ENCODE measurements at places on chromosomes 4 and X. TPM values are rescaled to one million over a fixed set of nuclear protein-coding genes. Genes with fewer than 3 reads are reported as not detected.

- peak; percentile 44 for DNase-seq
Observed at GRCh38 chrX:48035891-48036290, 29.1 kb downstream of the SPACA5 start.

DNA sequence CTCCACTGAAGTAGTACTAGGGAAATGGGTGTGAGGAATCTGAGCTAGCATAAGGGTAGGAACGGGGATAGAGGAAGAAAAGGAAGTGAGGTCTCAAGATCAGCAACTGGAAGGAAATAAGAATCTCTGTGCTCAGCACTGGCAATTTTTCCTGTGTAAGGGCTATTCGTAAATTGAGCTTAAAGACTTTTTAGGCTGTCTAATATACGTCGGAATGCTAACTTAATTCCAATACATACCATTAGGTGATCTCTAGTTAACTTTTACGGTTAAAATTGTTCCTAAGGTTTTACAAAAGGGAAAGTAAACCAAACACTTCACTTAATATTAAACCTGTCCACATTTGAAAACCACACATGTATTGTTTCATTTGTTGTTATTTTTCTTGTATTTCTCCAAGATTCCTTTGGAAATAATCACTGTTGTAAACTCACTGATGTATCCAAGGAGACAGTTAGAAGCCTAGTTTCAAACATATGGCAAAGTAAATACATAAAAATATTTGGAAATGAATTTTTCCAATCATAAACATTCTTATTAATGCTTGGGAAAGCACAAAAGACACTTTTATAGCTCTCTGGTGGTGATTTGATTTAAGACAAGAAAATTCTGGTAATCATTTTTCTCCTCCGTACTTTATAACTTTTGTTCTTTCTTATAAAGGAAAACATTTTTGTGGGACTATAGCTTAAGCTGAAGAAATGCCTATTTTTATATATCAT, 28.1 kb upstream of the HPGDS start:
- DNase-seq: no peak

GRCh38 chrX:56798866-56799758, 70.1 kb downstream of the NBDY start:
- DNase-seq: no peak

GRCh38 chr4:27764526-27764837, 903.8 kb downstream of the STIM2 start:
- no peak for DNase-seq

- DNase-seq: no peak
Observed at GRCh38 chr4:20493761-20494353, 206.4 kb upstream of the PACRGL start.

ZXDA gene
- 5.7 TPM for total RNA-seq

DNA sequence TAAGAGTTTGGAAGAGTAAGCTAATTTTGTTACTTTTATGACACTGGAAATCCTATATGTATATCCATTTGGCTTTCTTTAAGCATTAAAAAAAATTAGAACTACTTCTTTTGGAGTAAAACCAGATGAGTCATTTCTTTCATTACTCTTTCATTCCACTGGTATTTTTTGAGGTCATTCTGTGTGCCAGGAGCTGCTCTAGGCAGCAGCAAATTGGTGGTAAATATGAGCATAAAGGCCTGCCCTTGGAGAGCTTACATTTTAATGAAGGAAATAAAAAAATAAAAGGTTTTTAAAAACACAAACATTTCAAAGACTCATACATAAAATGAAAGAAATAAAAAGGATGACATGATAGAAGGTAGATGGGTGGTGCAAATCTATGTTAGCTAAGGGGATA, 37.4 kb downstream of the MID1 start:
- DNase-seq: no peak

DNA sequence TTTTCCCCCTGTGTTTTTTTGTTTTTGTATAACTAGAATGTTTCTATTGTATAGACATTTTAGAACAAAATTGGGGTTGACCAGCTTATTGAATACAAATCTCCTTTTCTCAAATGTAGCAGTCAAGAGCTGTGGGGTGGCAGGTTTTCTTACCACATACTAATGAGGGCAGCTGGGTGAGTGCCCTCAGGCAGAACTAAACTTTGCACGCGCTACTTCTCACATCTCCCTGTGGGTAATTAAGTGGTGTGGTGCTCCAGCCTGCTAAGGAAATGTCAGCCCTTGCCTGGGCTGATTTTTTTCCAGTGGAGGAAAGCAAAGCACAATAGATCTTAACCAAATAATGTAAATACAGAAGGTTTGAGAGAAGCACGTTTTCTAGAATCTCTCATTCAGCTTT, 717.6 kb upstream of the TENM3 start:
- no peak for DNase-seq

GRCh38 chr4:137519406-137519805, 12.9 kb downstream of the PCDH18 start:
- DNase-seq: no peak

All from lung (tissue), 17 donors.